Tongue (tissue), 3 donors: ENCODE measurements at places on chromosomes 2 and 18.

- peak; percentile 69 for DNase-seq
Observed at GRCh38 chr2:39620067-39620466, 45.6 kb upstream of the TMEM178A start.

DNA sequence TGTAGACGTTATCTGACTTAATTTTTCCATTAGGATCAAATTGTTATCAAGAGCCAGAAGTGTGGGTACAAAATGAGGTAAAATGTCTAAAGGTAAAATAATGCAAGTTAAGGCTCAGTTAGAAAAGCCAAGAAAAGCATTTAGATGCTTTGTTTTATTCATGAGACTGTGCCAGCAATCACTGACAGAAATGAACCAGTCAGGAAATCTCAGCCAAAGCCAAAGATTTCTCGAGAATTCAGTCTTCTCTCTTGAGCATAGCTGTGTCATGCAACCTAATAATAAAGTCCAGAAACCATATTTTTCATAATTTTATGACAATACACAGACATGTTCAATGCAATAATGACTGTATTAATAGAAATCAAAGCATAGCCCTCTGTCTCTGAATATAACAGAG, 43.5 kb upstream of the ZNF397 start:
- DNase-seq = peak; percentile 55

DNA sequence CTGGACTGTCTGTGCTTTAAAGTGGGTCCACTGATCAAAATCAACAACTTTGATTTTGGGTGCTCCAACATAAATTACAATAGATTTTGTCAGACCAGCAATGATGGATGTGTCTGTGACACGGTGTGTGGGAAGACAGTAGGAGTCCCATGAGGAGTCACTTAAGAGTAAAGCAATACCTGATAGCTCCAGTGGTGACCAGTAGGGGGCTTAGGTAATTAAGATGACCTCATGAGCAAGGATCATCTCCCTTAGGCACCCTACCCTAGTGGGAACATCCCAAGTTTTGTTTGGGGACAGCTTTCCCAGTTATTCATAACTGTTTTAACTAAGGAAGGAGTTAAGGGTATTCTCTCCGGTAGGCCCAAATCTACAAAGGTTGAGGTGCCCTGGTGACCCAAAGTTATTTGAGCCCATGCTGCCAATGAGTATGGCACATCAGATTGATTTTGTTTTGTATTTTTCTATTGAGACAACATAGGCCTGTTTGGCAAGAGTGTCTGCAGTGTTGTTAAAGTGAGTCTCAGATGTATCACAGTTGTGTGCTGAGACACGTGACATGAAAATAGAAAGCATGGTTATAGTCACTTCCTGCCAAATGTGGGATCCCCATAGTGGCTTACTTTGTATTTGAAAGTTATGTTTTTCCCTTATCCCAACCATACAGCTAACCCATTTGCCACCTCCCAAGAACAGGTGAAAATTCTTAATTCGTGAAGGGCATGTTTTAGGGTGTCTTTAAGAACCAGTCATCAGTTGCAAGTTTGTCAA, 1337.6 kb upstream of the SLC39A10 start:
- DNase-seq = no peak

DNA sequence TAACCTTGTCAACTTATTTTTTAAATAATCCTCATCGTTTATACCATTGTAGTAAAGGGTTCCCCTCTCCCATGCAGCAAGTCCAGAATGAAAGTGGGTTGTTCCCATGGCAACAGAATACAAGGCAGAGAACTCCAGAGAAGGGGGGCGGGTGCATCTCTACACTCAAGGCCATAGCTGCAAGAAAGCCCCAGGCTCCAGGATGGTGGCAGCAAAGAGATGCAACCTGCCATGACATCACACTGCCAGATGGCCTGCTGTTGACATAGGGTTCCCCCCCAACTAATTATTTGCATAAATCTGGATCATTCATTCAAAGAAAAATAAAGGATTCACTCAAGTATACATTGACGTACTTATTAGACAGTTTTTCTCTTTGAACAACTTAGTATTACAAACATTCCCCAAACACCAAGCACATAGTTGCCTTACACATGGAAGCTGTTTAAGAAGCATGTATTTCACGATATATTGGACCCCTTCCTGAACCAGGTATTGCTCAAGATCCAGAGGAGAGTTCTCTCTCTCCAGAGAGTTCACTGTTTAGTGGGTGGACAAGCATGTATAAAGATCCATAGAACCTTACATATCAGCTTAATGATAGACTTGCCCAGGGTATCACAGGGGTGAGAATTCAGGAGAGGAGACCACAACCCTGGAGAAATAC, 87.4 kb upstream of the KLF7 start:
- DNase-seq = no peak

GRCh38 chr2:45344071-45344470, 267.0 kb downstream of the SRBD1 start:
- DNase-seq = peak; percentile 22

- no peak for DNase-seq
Observed at GRCh38 chr18:44500808-44501610, 179.7 kb upstream of the SETBP1 start.

DNA sequence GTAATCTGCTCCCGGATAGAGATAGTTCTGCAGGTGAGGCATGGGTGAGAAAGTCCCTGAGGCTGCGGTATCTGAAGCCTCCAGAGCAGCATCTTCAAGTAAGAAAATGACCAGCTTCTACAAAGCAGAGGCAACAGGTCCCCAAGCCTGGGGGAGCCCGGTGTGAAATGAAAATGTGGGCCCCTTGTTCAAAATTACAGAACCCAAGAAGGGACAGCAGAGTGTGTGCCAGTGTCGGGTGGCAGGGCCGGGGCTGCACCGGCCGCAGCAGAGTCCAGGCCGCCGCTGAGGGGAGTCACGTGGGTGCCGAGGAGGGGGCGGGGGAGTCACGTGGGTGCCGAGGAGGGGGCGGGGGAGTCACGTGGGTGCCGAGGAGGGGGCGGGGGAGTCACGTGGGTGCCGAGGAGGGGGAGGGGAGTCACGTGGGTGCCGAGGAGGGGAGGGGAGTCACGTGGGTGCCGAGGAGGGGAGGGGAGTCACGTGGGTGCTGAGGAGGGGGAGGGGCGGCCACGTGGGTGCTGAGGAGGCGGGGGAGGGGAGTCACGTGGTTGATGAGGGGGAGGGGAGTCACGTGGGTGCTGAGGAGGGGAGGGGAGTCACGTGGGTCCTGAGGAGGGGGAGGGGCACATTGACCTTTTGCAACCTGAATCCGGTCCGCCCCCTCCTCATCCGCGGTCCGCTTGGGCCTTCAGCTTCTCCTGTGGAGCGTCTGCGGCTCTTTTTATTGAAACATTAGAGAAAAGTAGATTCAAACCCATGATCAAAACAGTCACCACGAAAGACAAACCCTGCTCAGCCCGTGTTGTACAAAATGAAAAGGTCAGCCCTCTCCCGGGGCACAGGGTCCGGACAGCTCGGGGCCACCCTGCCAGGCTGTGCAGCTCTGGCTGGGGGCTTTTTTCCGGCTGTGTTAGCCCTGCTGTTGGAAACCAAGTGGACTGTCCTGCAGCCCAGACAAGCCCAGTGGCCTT, 10.4 kb downstream of the COLEC11 start:
- no peak for DNase-seq

DNA sequence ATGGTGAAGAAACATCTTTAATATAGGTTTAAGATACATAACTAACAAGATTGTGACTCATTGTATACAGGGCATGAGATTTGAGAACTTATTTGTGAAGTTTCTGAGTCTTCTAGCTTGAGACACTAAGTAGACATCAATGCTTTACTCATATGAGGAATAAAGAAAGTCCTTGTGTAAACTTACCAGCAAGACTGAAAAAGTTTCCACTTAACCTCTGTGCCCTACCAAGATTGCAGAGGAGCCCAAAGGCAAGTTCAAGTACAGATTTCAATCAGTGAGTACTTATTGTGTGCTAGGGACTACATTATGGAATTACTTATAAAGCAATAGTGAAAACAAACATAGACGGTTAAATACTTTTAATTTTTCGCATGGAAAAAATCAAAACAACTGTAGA, 1041.2 kb upstream of the CELF4 start:
- DNase-seq = no peak

DNA sequence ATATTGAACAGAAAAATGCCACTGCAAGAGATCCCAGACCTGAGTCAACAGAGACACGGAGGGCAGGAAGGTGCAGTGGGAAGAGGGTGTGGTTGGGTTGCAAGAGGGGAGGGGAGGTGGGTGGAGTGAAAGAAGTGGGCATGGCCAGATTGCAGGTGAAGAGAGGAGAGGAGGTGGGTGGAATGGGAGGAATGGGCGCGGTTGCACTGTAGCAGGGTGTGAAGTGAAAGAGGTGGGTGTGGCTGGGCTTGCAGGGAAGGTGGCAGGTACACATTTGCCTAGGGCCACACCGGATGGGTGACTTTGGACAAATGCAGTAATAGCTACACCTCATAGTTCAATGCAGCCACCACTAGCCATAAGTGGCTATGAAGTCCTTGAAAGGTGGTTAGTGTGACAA, 71.1 kb downstream of the DOCK10 start:
- no peak for DNase-seq

DNA sequence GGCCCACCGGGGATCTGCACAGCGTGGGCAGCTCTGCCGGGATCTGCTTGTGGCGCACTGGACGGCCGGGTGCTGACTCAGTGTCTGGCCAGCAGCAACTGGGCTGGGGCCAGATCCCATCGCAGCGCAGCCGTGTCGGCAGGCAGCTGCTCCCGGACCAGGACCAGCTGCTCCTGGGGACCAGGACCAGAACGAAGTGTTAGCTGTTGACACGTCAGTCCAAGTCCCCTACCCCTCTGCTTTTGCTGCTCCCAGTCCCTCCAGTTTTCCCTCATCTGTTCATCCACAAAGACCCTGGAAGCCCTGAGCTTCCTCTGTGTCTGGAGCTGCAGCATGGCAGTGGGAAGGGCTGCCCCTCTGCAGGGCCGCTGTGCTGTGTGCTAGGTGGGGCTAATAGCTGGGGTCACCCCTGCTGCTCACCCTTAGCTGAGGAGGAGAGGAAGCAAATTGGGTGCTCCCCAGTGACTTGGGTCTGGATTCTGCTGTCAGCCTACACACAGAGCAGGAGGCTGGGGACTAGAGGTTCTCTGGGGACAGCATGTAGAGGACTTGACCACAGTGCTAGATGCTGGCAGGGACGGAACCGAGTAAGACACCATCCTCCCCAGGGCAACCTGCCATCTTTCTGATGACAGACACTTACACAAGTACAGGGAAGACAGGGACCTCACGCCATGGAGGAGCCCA, 16.9 kb upstream of the KIF1A start:
- peak; percentile 76 for DNase-seq

DNA sequence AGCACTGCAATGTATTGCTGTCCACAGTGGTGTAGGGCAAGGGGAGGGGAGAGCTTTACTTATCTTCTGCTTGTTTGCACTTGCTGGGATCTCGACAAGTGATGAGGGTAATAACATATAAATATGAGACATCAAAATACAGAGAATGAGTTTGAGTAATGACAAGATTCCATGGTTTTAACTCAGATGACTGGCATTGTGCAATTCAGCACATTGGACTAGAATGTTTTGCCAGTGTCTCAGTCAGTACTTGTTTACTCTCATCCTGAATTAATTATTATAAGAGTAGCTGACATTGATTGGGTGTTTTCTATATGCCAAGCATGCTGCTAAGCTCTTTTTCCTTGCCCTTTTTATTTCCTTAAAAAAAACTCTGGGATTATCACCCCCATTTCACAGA, 306.7 kb upstream of the MMADHC start:
- DNase-seq = no peak

DNA sequence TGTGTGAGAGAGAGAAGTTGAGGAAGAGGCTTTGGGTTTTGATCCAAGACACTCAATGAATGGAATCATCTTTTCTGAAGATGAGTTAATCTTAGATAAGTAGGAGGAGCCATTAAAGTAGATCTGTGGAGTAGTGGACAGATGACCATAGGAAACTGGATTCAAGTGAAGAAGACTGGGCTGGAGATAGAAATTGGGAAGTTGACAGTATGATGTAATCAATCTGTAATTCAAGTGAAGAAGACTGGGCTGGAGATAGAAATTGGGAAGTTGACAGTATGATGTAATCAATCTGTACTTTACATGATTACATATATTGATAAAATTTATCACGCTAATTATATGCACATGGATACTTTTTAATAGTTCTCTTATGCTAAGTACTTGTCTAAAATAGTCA, 92.8 kb downstream of the PHLPP1 start:
- no peak for DNase-seq

DNA sequence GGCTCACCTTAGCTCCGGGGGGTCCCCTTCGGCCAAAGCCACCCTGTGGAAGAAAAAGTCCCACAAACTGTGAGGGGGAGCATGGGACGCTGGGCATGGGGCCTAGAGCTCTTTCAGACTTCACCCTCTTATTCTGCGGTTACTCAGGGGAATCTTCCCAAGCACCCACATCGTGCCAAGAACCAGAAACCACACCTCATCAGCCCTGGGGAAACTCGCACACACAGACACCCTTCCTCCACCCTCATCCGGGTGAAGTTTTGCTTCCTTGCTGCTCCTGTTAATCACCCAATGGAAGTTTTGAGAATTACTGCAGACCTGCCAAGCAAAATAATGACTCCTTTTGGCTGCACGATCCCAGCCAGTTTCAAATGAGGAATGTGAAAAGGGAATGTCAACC, 59.1 kb downstream of the COL6A3 start:
- no peak for DNase-seq

DNA sequence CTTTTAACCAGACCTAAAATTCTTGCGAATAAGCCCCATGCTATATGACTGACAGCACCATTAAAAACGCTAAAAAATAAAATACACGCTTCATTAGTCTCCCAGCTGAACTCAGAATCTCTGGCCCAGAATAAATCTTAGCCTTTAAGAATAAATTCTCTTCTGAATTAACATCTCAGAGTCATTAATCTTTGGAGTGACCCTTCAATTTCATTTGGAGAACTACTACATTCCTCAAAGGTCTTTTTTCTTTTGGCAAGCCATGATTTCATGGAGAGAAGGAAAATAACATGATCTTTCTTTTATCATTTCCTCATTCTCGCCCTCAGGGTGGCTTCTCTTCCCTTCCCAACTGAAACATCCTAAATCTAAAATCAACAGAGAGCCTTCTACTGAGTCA, 259.0 kb downstream of the AFF3 start:
- no peak for DNase-seq

DNA sequence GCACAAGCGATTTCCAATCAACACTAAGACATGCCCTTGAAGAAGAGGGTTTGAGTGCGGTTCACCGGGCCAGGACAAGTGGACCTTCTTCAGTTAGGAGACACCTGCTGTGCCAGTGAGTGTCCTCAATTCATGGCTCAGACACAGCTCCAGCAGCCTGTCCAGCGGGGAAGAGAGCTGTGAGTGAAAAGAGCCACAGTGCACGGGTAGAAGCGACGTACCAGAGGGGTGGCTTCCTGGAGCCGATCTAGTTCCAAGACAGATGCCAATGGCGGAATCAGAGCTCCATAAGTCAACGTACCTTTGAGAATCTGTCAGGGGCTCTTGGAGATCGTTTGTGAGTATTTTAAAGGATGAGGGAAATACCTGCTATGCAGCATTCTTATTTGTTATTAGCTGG, 119.9 kb upstream of the SALL3 start:
- DNase-seq = no peak

GRCh38 chr18:54880395-54881105, 52.3 kb downstream of the RAB27B start:
- peak; percentile 32 for DNase-seq
